ENCODE measurements at places on chromosomes 5 and 9.

DNA sequence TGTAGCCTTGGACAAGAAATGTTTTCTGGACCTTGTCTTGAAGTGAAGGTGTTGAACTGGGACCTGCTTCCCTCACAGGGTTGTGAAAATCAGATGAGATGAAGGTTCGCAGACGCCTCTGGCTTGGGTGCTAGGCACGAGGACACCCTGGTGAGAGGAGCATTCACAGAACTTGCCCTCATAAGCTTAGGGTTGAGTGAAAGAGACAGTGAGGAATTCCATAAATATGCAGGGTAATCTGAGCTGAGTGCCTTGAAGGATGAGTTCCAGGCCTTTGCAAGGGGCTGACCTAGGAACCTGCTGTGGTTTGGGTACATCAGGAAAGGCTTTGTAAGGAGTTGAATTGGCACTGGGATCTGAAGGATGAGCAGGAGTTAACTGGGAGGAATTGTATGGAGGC is 75.7 kb upstream of the SAP30L start:
- DNase-seq = no peak

DNA sequence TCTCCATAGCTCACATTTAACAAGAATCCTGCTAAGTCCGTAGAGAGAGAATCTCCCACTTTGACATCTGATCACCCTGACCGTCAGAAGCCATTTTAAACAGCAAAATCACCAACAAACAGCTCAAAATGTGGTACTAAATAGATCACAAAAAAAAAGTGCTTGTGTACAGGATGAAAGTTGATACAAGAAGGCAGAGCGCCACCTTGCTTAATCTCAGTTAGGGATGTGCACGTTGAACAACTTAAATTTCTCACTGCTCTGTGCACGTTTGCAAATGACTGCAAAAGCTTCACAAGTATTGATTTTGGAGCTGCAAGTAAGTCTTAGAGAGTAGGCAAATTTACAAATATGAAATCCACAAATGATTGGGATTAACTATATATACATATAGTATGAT is 63.1 kb upstream of the NREP start:
- no peak for DNase-seq

DNA sequence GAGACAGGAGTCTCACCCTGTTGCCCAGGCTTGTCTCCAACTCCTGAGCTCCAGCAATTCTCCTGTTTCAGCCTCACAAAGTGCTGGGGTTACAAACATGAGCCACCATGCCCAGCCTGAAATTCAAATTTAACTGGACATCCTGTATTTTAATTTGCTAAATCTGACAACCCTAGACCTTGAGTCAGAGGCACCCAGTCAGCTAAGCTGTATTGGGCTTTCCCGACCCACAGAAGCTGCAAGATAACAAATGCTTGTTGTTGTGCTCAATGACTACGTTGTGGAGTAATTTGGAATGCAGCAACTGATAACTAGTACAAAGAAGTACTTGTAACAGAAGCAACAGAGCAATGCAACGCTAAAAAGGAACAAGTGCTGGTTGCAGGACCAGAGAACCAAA is 533.1 kb downstream of the NTRK2 start:
- no peak for DNase-seq

DNA sequence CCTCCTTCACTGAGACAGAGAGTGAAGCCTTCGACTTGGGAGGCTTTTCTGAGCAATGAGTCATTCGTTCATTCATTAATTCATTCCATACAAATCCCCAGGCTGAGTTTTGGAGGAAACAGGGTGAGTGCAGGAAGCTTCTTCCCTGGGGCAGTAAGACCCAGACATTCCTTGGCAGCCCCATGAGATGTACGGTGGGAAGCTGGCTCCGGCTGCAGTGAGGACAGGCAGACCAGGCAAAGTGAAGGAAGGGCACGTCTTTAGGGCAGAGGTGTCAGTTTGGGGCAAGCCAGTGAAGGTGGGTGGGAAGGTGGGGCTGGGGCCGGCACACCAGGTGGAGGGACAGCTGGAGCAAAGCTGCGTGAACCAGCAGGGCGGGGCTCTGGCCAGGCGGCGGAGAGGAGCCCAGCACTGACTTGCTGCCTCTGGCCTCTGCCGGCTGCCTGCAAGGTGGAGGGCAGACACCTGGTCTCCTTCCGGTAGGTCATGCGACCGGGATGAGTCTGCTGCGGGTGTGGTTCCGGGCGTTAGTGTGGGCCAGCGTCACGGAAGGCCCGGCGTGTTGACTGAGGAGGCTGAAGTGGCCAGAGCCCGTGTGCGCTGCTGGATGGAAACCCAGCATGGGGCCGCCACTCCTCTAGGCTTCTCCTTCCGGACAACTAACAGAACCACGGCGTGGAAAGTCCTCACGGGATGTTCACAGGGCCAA is 16.6 kb downstream of the OLFM1 start:
- no peak for DNase-seq

DNA sequence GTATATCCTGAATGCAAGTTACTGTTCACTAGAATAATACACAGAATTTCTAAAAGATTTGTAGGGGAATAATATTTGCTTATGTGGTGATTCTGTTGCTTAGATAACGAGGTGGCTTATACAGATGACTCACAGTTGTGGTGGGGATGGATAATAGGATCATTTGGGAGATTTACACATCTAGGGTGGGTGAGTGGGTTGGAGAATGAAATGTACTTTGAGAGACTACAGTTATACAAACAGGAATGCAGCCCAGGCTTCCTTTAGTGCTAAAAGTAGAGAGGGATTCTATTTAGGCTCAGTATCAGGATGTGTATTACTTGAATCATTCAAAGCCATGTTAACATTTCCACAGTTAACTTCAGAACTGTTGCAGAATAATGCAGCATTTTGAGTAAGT is 1.8 kb downstream of the CTXN3 start:
- no peak for DNase-seq

GRCh38 chr5:17436350-17436749 is 61.7 kb upstream of the TAF11L2 start:
- no peak for DNase-seq

DNA sequence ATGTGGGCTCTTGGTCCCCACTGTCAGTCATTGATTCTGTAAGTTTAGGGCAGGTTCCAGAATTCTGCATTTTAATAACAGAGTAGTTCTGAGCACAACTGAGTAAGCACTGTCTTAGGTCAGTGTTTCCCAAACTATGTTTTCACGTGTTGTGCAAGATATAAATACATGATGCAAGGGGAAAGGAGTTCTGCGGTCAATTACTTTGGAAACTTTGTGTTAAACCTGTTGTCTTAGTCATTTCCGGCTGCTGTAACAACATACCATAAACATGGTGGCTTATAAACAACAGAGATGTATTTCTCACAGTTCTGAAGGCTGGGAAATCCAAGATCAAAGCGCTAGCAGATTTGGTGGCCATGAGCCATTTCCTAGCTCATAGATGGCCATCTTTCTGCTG is 69.8 kb downstream of the EQTN start:
- DNase-seq = no peak

DNA sequence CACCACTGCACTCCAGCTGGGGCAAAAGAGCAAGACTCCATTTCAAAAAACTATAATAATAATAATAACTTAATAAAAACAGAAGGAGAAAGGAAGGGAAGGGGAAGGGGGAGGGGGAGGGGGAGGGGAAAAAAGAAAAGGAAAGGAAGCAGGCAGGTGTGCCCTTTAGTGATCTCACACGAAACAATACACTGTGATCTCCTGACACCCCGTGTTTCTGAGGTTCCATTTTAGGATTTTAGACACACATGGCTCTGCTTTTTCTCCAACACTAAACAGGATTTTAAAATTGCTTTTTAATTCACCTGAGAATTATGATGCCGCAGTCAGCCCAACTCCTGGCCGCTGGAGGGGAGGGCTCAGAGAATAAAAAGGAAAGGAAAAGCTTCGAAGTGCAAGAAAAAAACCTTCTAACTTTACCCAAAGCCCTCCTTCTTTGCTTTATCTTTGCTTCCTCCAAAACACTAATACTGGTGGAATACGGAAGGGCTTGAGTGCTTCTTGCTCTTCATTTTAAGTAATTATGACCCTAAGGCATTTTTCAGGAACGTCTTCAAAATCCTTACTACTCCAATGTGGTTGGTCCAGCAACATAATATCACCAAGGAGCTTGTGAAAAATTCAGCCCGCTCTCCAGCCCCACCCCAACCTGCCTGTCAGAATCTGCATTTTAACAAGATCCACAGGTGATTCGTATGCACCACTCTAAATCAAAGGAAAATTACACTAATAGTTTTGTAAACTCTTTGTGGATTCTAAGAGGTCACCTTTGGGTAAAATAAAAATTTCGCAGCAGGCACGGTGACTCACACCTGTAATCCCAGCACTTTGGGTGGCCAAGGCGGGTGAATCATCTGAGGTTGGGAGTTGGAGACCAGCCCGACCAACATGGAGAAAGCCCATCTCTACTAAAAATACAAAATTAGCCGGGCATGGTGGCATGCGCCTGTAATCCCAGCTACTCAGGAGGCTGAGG is 66.0 kb downstream of the MYO10 start:
- no peak for DNase-seq

- DNase-seq = no peak
Observed at GRCh38 chr9:137078701-137079400, 1.5 kb downstream of the UAP1L1 start.

- DNase-seq = peak; percentile 75
Observed at GRCh38 chr9:130627051-130627450, 37.3 kb upstream of the PRDM12 start.

DNA sequence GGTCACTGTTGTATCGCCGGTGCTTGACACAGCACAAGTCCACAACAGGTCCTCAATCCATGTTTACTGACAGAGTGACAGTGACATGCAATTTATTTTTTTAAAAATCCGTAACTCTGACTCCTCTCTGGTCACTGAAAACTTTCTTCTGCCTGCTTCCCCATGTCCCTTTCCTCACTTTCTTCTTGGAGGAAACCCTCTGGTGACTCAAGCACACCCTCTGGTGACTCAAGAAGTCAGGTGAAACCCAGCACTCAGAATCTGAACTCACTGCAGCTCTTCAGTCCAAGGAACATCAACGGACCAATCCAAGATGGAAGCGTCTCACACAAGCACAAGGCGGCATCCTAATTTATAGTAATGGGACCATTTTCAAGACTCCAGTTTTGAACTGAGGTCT is 245.9 kb downstream of the FSTL4 start:
- no peak for DNase-seq

DNA sequence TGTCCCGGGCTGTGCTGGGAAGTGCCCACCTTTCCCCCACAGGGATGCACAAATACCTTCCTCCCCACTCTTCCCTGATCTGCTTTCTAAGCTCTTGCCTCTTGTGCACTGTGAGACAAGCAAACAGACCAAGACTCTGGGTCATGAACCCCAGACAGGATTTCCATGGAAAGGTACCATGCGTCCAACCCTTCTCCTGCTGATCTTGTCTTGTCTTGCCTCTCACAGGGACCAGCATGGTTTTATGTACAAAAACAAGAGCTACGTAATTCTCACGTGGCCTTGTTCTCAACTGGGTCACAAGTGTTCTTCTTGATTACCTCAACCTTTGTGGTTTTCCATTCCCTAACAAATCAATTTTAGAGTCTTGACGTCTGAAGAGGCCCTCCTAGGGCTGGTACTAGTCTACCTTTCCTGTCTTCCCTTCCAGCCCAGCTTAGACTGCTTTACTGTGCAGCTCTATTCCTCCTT is 176.5 kb upstream of the MAP3K1 start:
- DNase-seq = no peak

DNA sequence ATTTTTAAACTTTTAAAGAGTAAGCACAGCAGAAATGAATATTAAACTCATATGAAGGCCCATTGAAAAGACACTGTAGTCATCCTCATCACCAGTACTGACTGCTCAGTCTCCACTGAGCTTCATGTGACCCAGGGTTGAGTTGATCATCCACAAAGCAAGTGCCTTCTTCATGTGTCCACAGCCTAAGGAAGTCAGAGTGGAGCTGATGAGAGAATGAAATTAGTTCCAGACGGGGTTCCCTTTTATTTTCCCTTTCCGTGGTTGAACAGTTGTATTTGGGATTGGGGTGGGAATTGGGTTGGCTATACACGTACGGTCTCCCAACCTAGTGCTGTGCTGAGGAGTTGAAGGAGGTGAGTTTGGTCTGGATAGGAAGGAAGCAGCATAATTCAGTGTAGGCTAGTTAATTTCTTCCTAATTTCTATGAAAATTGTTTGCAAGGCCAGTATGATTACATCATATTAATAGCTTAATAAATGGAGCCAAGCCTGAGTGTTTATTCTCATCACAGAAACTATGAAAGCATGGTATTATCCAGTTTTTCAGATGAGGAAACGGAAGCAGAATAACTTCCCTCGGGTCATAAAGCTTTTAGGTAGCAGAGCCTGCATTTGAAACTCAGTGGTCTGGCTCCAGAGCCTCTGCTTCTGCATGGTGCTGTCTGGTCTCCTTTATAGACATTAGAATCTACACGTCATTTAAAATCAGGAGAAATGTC is 103.9 kb upstream of the DMRT1 start:
- no peak for DNase-seq

- no peak for DNase-seq
Observed at GRCh38 chr5:94505327-94506068, 112.9 kb downstream of the KIAA0825 start.

DNA sequence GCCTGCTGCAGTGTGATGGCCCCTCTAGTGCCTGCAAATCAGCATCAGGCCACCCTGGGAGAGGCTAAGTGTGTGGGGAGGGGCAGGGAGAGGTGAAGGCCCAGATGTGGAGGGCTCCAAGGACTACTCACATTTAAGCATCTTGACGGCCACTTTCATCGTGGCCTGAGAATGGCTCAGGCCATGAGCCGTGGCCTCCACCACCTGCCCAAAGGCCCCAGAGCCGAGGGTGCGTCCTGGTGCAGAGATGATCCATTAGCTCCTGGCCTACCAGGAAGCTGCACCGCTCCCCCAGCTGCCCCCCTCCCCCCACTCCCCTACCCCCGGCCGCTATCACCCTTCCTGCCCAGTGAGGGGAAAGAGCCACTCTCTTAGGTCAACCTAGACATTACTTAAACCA is 31.0 kb downstream of the PDGFRB start:
- peak; percentile 65 for DNase-seq

- no peak for DNase-seq
Observed at GRCh38 chr9:17907779-17908508, 329.1 kb downstream of the SH3GL2 start.

- DNase-seq = peak; percentile 47
Observed at GRCh38 chr9:38131729-38132128, 62.7 kb upstream of the SHB start.

GRCh38 chr5:87885758-87886157 is 382.9 kb downstream of the TMEM161B start:
- no peak for DNase-seq

DNA sequence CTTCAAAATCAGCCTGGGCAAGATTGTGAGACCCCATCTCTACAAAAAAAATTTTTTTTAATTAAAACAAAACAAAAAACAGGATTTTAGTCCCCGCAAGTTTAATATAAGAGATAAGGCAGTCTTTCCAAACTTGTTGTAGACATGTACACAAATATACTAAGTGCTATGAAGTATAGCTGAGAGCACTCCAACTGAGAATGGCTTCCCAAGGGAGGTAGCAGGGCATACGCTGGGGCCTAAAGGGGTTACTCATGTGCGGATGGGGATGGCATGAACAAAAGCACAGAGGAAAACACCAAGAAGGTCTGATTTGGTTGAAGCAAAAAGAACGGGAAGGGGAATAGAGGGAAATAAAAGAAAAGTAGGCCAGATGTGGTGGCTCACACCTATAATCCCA is 21.1 kb downstream of the SAR1B start:
- no peak for DNase-seq

GRCh38 chr9:85269811-85270210 is 471.9 kb downstream of the AGTPBP1 start:
- no peak for DNase-seq

Measured in posterior vena cava (tissue), 2 donors.